ENCODE measurements at places on chromosomes 4 and X.

GRCh38 chrX:117995378-117995777, 121.2 kb downstream of the KLHL13 start:
- DNase-seq = no peak

- DNase-seq = no peak
These were observed 958.1 kb upstream of the GRID2 start for GRCh38 chr4:91345632-91346031.

DNA sequence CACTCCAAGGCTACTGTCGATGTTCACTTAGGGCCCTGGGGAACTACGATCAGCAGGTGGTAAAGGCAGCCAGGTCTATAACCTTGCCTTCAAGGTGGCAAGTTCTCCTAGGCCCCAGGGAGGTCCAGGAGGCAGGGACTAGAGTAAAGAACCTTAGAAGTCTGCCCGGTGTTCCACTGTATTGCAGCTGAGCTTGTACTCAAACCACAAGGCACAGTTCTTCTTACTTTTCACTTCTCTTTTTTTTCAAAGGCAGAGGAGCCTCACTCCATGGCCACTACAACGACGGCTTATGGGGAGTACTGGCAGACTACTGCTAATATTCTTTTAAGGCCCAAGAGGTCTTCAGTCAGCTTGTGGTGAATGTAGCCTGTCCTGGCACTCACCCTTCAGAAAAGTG, 78.8 kb upstream of the GPR174 start:
- DNase-seq = no peak

GRCh38 chr4:72767618-72768302, 198.7 kb upstream of the ADAMTS3 start:
- DNase-seq = no peak

- no peak for DNase-seq
These were observed 101.7 kb downstream of the CHIC2 start for GRCh38 chr4:53962516-53963225.

GRCh38 chrX:56853436-56853835, 124.4 kb downstream of the NBDY start:
- DNase-seq = no peak

GRCh38 chrX:56233682-56234081, 1.5 kb downstream of the KLF8 start:
- no peak for DNase-seq

- DNase-seq = no peak
These were observed 185.5 kb upstream of the PITX2 start for GRCh38 chr4:110808351-110808878.

GRCh38 chrX:122133478-122133877, 1050.6 kb upstream of the GRIA3 start:
- DNase-seq = no peak

DNA sequence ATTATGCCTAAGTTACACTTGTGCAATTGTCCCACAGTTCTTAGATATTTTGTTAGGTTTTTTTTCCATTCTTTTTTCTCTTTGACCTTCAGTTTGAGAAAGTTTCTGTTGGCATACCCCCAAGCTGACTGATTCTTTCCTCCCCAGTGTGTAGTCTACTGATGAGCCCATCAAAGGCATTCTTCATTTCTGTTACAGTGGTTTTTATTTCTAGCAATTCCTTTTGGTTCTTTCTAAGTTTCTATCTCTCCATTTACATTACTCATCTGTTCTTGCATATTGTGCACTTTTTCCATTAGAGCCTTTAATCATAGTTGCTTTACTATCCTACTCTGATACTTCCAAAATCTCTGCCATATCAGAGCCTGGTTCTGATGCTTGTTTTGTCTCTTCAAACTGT, 31.9 kb downstream of the CASP6 start:
- DNase-seq = no peak

DNA sequence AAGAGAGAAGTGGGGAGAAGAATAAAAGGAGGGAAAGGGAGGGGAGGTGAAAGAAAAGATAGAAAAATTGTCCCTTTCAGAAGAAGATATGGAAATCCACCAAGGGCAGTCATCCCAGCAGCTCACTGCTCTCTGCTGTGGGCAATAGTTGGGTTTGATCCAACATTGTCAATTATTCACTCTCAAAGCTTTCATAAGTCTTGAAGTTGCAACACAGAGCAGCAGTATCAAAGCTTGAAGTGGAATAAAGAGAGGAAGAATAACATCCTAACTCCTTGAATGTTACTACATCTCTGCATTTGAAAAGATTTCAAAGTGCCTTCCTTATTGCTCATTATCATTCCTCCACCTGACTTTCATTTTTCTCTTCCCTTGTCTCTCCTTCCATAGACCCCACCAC, 62.3 kb upstream of the HHIP start:
- no peak for DNase-seq

DNA sequence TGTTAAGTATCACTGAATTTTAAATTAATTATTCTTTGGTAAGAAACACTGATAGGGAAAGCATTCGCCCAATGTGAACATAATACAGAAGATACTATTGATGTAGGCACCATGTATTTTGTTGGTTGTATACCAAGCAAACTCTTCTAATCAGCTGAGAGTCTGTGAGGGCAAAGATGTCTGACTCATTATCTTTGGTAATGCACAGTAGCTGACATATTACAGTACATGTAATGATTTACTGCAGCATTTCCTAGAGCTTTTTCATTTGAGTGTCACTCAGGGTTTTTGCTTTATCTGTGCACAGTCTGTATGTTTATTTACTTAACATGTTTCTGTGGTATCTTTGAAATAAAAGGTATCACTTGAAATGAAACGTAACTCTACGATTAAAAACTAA, 49.2 kb downstream of the CENPVL3 start:
- DNase-seq = no peak

DNA sequence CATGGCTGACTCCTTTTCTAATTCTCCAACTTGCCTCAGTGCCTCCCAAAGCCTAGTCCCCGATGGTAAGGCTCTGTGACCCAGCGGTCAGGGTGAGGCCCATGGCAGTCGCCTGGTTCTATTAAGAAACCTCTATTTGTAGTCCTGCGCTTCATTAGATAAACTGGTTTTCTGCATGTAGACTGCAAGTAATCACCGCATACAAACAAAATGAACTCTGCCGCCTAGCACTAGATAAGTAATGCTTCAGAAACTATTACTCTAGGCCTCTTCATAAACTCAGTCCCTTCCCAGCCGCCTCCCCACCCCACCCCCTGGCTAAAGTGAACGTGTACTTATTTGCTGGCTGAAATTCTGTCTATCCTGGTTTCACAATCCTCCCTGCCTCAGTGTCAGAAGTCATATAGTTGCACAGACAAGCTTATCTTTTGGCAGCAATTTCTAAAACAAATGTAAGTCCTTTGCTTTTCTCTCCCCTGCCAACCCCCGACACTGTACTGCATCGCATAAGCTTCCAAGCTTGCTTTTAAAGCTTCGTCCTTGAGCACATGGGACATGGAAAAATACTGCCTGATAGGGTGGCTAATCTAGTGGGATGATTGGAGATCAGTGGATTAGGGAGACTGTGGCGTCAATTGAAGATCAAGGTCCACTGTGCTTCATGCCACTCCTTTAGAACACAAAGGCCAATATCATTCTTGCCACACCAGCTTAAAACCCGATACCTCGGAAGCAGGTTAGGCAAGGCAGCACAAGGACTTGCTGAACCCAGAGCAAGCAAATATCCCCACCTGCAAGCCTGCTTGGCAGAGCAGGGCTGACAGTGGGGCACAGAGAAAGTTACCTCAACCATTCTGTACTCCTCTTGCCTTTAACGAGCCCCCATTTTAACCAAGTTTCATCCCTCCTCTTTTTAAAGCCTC, 125.8 kb downstream of the IRF2 start:
- no peak for DNase-seq

DNA sequence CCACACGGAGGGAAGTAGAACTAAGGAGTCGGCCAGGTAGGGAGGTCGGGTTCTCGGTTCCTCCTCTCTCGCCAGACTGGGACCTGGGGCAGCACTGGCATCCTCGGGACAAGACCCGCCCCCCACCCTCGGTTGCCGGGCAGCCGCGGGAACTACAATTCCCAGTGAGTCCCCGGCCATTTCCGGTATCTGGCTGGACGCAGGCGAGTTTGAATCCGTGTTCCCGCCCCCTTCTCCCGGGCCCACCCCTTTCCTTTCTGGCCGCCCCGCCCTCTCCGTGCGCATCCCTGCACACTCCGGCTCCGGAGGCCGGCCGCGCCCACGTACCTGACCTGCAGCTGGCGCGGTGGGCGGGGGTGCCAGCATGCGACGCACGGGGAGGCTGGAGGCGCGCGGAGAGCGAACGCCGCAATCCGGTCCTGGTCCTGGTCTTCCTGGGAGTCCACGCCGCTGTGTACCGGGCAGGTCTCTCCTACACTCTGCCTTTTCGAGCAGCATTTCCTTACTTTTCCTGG, 10.2 kb upstream of the DLG3 start:
- DNase-seq = peak; percentile 54

- DNase-seq = no peak
These were observed 22.4 kb downstream of the RAB40AL start for GRCh38 chrX:102959471-102959870.

DNA sequence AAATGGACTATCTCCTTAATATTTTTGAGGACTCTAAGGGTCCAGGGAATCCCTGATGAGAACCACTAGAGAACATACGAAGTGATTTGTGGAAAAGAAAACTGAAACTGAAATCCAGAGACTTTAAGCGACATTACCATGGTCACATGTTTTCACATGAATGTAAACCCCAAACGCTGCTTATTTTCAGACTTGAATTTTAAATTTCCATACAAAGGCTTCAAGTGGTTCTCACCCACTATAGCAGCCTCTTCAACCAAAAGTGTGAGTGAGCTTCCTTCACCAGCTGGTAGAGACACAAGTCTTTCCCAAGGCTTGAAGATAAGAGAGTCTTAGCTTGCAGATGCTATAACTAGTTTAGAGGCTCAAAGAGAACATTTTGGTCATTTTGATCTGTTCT, 232.7 kb downstream of the MGST2 start:
- DNase-seq = peak; percentile 15

DNA sequence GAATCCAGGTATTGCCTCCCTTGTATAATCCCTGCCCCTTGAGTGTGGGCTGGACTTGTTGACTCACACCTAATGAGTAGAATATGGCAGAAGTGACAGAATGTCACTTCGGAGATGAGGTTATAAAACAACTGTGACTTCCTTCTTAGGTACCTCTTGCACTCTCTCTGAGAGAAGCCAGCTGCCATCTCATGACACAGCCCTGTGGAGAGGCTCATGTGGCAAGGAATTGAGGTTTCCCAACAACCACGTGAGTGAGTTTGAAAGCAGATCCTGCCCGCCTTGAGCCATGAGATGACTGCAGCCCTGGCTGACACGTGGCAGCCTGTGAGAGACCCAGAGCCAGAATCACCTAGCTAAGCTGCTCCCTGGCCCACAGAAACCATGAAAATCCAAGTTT, 13.5 kb downstream of the ASB11 start:
- DNase-seq = no peak

GRCh38 chr4:76762137-76763130, 135.5 kb downstream of the SOWAHB start:
- DNase-seq = no peak

DNA sequence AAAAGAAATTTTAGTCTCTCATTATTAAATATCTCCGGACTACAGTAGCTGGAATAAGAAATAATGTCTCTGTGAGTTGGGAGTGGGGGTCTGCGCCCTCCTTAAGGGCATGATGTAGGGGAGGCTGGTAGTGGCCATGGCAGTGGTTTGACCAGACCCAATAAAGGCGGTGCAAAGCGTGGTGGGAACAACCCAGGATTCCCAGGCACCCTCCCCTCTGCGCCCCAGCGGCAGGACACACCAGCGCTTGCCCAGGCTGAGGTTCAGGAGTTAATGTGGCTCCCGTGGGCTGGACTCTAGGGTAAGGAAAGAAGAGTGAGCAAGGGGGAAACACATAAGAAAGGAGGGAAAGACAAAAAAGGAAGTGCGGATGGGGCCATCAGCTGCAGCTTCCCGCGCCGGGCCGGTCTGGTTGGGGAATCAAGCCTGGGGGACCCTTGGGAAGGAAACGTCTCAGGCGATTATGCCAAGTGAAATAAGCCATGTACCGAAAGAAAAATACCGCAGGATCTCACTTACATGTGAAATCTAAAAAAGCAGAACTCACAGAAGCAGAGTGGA, 157.5 kb upstream of the SMIM31 start:
- no peak for DNase-seq

GRCh38 chrX:94051926-94052325, 377.9 kb downstream of the FAM133A start:
- no peak for DNase-seq

- DNase-seq = no peak
These were observed 63.7 kb upstream of the PLAC1 start for GRCh38 chrX:134721766-134722532.

DNA sequence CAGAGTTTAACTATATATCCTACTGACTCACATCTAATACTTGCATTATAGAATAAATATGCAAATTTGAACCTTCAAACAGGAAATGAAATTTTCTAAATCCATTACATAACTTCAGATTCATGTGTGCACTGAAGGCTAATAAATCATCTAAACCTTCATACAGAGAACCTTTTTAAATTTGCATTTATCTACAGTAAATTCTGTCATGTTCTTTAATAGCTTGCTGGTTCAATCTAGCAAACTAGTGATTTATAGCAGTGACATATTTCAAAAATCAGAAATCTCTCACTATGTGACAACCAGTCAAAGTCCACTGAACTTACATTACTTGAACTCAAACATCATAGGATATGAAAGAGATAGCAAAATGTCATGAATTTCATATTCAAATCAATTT, 65.1 kb downstream of the LRBA start:
- no peak for DNase-seq

DNA sequence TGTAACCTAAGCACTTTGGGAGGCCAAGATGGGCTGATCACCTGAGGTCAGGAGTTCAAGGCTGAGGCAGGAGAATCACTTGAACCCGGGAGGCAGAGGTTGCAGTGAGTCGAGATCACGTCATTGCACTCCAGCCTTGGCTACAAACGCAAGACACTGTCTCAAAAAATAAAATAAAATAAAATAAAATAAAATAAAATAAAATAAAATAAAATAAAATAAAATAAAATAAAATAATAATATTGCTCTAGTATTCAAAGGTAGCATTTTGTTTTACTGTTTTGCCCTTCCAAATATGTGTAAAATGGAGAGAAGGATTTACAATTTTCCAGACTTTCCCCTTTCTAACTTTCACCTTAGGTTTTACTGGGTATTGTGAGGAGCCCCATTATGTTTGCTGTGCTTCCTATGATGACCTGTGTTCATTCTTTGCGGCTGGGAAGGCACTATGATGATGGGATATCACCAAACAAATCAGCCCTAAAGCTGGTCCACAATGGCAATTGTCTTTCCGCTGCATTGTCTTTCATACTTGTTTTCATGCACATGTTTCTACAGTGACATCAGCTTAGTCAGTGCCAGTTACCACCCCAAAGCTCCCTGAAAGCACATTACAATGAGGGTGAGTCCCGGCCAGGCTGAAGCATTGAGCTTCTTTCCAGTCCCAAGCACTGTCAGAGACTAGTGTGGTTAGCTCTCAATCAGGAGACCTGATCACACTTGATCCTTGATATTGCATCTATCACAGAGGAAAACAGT, 50.8 kb downstream of the DTHD1 start:
- DNase-seq = no peak

- no peak for DNase-seq
These were observed 1.9 kb downstream of the BCORL1 start for GRCh38 chrX:129984111-129984958.

Measured in GM12891 (cell line).